Fibroblast of skin of abdomen (primary cell): ENCODE measurements at places on chromosomes 3 and 15.
A peak's percentile ranks its signal among the peaks of the same experiment; 100 is the strongest.

GRCh38 chr15:75460646-75461045, 9.2 kb upstream of the SIN3A start:
- no peak for DNase-seq

GRCh38 chr3:48756640-48757039, 39.6 kb upstream of the IP6K2 start:
- DNase-seq, result no peak

DNA sequence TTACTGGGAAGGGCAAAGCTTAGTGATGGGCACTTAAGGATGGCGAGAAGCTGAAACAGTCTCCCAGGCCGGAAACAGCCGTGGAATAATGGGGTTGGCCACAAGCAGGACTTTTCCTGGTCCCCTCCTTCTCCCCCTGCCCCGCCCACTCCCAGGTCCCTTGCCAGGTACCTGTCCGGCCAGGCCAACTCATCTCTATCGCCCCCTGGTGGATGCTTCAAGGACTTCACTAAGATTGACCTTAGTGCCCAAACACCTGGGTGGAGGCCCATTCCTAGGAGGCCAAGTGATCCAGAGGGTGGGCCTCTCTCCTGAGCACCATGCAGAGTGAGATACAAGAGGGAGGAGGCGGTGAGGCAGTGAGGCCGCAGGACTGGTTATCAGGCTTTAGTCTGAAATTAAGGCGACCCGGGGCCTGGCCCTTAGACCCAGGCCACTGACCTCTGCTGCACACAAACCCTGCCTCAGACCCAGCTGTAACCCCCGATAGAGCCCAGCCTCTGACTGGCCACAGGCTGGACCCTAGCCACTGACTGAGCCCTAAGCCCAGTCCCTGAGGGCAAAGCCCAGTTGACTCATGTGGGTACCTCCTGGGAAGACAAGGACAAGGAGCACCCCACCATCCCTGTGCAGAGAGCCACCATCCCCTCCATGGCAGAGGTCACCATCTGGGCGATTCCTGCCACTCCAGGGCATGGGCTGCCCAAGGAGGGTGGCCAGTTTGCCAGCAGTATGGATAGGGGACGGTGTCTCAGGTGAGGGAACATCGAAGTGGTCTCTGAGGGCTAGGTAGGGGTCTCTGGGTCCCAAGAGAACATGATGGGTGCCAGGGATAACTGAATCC, 37.6 kb downstream of the VIPR1 start:
- peak; percentile 3 for DNase-seq

DNA sequence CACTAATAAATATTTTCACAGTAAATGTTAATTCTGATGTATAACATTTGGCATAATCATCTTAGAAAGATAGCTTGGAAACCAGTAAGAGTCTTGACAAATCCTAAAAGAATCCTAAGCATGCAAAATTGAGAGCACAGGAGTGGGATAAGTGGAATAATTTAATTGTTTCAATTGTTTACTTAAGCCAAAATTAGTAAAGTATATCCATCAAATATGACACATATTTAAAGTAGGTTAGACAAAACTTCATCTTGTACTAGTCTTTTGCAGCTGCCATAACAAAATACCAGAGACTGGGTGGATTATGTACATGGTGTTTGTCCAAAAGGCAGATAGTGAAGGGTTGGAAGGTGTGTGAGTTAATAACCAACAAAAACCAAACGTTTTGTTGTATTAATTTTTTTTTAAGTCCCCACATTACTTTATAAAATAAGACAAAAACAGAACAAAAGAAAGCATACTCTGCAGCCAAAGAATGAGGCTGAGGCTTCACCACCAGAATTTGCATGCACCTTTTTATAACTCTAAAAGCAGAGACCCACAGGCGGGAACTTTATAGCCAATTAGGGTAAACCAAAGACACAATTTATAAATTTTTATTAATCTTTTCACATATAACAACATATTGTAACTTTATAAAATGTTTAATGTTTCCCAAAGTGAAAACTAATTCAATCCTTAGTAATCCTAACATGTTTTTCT, 41.9 kb upstream of the CD200R1L start:
- peak; percentile 46 for DNase-seq

GRCh38 chr3:116093374-116093773, 351.9 kb downstream of the LSAMP start:
- DNase-seq, result no peak

- peak; percentile 97 for DNase-seq
Measured at GRCh38 chr15:48427960-48428547, 96.8 kb downstream of the DUT start.

- no peak for DNase-seq
Measured at GRCh38 chr3:148146241-148146640, 551.5 kb upstream of the AGTR1 start.

GRCh38 chr15:89362203-89363101, 27.8 kb upstream of the POLG start:
- no peak for DNase-seq
